Urinary bladder (tissue), 4 donors: ENCODE measurements at places on chromosomes 2 and 18.

- no peak for DNase-seq
Measured at GRCh38 chr2:238848976-238849853, 1.3 kb downstream of the TWIST2 start.

- no peak for DNase-seq
Measured at GRCh38 chr2:21233194-21233593, 109.4 kb downstream of the TDRD15 start.

- no peak for DNase-seq
Measured at GRCh38 chr2:170680172-170680941, 34.8 kb upstream of the SP5 start.

GRCh38 chr2:1803217-1804110 is 59.1 kb upstream of the PXDN start:
- no peak for DNase-seq

- DNase-seq = no peak
Measured at GRCh38 chr2:62465741-62466502, 40.1 kb downstream of the TMEM17 start.

DNA sequence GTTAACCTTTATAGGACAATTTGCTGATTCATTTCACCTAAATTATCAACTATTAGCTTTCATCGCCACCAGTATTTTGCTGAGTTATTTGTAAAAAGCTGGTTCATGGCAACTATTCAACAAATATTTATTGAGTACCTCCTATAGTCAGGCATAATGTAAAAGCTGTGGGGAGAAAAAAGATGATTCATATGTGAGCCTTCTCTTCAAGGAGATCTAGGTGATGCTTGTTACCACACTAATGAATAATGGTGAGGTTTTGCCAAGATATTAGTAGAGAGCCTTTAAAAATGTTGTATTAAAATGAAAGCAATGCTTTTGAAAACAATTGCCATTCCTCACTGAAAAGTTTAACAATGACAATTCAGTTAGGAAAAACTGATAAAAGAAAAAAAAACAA is 187.8 kb downstream of the ANKRD44 start:
- DNase-seq = no peak

DNA sequence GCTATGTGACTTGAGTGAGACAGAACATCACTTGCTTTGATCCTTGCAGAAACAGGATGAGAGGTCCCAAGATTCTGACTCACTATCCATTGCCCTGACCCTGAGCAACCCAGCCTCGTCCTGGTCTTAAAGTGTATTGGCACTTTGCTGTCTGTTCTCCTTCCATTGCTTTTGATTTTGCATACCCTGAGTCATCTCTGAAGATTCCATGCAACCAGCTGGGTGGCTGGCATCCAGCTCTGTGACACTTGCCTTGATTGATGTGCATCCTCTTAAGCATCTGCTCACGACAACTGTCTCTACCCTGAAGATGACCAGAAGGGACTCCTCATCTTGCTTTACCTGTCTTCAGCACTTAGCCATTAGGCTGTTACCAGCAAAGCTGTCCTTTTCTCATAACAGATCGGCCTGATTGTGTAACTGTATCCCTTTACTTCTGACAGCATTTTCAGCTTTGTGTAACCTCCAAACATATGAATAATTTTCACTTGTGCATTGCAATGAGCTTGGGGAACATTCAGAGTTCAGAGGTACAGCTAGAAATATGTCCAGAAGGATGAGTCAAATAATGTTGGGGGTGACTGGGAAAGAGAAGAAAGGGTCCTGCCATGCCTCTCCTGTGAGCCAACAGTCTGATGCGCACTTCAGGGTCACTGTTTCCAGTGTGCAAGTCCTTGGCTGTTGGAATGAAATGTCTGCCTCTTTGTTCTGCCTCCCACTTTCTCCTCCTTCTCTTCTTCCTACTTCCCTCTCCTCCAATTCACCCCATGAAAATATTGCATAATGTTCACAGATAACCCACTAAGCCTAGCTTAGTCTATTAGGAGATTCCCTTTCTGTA is 249.7 kb upstream of the OSR1 start:
- DNase-seq = no peak

DNA sequence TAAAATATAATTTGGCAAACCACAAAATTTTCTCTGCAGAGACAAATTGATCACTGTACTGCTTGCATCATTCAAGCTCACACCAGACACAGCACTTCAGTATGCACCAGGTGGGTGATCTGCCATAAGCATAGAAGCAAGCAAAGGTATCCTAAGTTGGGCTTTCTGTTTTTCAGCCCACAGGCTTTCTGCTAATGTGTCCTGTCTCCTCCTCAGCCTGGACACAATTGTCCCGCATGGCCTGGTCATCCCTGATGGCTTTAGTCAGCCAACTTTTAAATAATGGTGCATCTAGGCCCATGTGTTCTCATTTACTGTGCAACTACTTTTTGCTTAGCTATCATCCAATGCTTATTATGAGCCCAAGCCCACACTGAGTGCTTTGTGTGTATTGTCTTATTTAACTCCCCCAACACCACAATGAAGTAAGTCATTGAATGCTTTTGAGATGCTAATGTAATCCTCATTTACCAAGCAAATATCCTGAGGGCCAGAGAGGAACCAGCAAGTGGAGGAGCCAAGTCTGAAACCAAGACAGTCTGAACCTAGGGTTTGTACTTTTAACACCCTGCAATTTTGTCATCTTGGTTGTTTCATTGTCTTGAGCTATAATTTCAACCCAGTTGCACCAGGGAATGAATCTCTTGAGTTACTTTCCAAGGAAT is 111.2 kb upstream of the SETBP1 start:
- DNase-seq = no peak
